ENCODE measurements at places on chromosomes 12 and 14.

GRCh38 chr12:57226588-57227314 is 2.8 kb upstream of the SHMT2 start:
- DNase-seq: peak; percentile 30

DNA sequence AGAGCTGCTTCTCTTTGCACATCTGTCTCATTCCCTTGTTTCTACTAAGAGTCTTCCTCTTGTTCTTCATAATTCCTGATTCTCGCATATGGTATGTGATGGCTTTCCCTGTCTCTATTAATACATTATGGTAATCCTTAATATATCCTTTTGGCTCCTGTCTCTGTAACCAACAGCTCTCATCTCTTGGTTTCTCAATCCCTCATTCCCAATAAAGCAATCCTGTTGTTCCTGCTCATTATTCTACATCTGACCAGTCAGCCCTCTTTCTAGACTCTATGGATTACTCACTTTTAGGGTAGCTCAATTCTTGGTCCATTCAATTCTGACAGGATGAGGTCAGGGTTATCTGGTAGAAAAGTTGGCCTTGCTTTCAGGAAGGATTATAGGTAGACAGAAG is 349.9 kb downstream of the LRIG3 start:
- no peak for DNase-seq

DNA sequence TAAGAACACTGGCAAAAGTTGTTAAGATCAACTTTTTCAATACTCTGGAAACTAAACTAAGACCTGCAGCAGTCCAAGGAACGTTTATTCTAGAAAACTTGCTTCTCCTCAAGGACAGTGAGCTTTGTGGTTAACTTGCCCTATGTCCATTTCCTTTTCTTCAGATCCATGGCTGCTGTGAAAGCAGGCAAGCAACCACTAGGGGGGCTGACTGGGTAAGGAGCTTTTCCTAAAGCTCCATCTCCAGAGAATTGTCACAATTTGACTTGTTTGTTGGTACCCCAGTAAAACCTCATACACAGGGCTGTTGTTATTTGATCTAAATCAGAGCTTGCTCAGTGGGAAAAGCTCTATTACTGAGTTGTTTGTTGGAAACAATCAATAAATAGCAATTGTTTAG is 10.1 kb upstream of the RPL10L start:
- no peak for DNase-seq

DNA sequence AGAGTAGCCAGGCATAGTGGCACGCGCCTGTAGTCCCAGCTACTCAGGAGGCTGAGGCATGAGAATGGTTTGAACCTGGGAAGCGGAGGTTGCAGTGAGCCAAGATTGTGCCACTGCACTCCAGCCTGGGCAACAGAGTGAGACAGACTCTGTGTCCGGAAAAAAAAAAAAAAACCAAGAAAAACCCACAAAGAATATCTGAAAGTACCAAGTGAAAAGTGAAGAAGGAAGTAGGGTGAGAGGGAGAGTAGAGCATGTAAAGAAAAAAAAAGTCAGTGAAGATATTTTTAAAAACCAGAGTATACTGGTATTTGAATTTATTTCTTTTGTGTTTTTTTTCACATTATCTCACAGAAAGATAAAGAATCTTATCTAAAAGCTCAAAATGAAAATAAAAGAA is 43.3 kb upstream of the ISM2 start:
- DNase-seq: no peak

- no peak for DNase-seq
These were observed 97.1 kb upstream of the SRRM4 start for GRCh38 chr12:118884226-118884625.

Measured in Right ventricle myocardium inferior (tissue), 1 donor.